Thoracic aorta (tissue), 2 donors: ENCODE measurements at places on chromosomes 5 and 9.

- DNase-seq = no peak
Measured at GRCh38 chr5:105752801-105753200, 1917.9 kb downstream of the EFNA5 start.

- no peak for DNase-seq
Measured at GRCh38 chr5:74892921-74893320, 26.7 kb upstream of the FAM169A start.

- DNase-seq = no peak
Measured at GRCh38 chr5:59079622-59080620, 497.0 kb downstream of the RAB3C start.

DNA sequence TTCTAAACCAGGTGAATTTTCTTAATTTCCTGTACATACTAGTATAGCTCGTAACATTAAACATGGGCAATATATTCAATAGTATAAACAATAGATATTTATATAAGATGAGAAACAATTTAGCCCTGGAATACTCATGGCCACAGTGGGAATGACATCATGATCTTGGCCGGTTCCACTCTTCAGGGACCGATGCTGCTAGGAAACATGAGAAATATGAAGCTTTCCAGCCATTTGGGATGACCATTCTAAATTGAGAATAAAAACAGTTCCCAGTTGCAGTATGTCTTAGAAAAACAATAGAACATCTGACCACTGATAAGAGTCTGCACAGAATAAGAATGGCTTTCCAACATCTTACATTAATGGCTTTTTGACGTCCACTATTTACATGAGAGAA, 33.3 kb upstream of the SLCO6A1 start:
- DNase-seq = no peak

GRCh38 chr9:21607576-21607975, 125.5 kb upstream of the IFNE start:
- DNase-seq = no peak

DNA sequence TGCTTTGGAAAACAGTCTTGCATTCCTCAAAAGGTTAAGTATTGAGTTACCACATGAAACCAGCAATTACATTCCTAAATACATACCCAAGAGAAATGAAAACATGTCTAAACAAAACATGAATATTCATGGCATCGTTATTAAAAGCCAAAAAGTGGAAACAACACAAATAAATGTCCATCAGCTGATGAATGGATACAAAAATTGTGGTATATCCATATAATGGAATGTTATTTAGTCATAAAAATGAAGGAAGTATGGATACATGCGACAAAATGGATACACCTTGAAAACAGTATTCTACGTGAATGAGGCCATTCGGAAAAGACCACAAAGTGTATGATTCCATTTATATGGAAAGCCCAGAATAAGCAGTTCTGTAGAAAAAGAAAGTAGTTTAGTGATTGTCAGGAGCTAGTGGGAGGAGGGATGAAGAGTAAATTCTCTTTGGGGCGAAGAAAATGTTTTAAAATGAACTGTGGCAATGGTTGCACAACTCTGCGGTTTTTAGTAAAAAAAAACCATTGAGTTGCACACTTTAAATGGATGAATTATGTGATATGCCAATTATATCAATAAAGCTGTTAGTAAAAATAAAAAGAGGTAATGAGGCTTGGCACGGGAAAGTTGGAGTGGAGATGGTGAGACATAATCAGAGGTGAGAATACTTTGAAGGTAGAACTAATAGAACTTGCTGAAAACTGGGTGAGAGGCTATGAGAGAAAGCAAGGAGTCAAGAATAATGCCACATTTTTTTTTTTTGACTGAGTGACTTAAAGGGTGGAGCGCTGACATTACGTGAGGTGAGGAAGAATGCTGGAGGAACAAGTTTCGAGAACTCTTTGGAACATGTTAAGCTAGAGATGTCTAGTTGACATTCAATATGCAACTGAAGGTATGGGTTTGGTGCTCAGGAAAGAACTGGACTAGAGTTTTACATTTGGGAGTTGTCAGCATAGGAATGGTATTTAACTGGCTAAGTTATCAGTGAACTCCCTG, 194.9 kb upstream of the ZNF608 start:
- no peak for DNase-seq

DNA sequence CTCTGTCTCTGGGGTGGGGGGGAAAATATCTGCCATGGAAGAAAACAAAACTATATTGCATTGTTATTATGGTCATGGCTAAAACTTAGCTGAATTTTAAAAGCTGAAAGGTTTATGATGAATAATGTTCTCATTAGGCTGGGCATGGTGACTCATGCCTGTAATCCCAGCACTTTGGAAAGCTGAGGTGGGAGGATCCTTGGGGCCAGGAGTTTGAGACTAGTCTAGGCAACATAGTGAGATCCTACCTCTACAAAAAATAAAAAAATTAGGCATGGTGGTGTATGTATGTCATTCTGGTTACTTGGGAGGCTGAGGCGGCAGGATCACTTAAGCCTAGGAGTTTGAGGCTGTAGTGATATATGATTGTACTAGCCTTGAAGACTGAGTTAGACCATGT, 44.5 kb downstream of the IPO11 start:
- DNase-seq = no peak

GRCh38 chr9:33131790-33132772, 35.1 kb downstream of the B4GALT1 start:
- no peak for DNase-seq

DNA sequence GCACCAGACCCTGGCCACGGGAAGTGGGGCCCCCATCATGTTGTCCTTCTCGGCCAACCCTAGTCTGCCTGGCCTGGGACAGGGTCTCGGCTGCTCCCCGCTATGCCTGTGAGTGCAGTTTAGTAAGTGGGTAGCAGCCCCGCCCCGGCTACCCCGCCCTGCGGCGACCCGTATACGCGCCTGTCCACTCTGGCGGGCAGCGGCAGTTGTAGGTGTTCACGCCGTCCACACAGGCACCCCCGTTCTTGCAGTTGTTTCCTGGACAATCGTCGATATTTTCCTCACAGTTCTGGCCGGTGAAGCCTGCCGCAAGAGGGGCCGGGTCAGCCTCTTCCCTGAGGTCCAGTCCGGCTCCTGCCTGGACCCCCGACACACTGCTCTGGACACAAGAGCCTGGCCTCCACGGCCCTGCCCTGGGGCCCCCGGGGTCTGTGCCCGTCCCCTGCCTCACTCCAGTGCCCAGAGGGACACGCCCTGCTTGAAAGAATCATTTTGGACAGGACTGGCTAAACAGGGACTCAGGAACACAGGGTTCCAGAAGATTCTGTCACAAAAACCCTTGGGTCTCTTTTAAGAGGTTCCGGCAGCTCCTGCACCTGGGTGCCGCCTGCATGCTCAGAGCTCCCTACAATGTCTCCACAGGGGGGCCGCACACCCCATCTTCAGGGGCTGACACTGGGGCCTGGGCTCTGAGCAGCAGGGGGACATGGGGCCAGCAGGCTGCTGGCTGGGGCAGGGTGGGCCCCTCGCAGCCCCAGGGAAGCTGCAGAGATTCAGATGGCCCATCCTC, 26.4 kb downstream of the NOTCH1 start:
- DNase-seq = no peak

DNA sequence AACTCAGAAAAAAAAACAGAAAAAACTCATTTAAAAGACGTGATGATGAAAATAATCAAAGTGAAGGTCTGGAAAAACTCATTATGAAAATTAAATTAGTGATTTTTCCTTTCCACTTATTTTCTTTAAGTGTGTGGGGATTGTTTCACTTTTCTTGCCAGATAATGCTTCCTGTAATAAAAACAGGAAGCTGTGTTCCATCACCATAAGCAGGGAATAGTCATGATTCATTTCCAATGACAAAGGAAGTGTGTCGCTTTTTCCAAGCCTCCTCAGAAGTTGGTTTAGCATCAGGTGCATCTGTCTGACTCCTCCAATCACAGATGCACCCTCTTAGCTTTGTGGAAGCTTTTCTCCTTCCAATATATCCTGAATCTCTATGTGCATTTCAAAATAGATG, 2068.7 kb downstream of the MAT2B start:
- no peak for DNase-seq

DNA sequence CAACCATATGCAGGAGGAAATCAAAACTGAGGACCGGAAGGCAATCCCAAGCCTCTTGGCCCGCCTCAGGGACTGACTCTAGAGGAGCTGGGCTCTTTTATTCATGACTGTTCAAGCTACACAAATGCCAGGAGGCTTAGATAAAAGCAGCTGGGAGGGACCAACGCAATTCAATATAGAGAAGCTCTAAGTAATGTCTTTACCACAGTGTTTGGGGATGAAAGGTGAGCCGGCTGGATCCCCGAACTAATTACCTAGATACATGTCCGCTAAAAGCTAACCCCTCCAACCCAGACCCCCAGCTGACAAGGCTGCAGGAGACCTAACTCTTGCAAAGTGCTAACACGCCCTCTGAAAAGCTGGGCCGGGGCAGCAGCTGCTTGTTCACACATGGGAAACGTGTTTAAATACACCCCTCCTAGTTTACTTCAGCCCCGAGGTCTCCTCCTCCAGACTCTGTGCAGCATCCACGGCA, 67.5 kb downstream of the TLE1 start:
- no peak for DNase-seq

DNA sequence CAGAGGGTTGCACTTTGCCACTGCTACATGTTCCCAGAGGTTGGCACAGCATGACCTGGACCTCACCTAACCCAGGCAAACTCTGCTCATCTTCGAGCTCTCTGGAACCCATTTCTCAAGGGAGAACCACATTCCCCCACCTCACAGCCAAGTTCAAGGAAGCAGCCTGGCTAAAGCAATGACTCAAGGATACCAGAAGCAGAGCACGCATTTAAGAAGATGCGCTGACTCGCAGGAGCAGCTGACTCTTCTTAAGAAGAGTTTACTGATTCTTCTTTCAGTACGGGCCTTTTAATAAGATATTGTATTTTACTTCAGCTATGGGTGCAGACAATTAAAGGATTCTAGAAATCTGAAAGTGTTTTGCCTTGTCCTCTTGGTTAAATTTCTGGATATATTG, 4.1 kb upstream of the SEMA5A start:
- no peak for DNase-seq

GRCh38 chr5:138438724-138439476, at the start of gene REEP2:
TSS of gene REEP2 (plus strand) at chr5:138439057. CDS start at chr5:138439209, 152 bp downstream.
- no peak for DNase-seq

DNA sequence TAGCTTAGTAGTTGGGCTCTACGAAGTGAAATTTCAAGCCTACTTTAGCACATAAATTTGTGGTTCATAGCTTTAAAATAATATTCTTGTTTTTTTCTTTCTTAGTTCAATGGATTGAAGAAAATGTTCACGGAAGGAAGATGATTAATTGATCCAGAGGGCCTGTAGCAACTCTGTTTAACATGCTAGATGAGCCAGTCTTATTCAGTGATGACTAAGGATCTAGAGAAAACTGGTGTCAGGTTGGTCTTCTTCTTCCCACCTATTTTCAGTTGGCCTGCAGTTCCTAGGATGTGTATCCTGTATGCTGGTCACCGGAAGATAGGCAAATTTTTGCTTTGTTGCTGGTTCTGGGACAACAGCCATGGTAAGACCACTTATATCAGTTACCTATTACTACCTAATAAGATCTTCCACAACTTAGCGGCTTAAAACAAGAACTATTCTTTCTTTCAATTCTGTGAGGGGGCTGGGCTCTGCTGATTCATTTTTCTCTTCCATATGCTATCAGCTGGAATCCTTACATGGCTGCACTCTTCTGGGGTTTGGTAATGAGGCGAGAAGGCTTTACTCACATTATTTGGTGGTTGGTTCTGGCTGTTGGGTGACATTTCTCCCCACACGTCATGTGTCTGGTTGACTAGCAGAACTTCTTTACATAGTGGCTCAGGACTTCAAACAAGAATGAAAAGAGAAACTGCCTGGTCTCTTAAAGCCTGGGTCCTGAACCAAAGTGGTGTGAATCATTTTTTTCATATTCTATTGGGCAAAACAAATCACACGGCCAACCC, 182.7 kb upstream of the ACTBL2 start:
- DNase-seq = no peak

DNA sequence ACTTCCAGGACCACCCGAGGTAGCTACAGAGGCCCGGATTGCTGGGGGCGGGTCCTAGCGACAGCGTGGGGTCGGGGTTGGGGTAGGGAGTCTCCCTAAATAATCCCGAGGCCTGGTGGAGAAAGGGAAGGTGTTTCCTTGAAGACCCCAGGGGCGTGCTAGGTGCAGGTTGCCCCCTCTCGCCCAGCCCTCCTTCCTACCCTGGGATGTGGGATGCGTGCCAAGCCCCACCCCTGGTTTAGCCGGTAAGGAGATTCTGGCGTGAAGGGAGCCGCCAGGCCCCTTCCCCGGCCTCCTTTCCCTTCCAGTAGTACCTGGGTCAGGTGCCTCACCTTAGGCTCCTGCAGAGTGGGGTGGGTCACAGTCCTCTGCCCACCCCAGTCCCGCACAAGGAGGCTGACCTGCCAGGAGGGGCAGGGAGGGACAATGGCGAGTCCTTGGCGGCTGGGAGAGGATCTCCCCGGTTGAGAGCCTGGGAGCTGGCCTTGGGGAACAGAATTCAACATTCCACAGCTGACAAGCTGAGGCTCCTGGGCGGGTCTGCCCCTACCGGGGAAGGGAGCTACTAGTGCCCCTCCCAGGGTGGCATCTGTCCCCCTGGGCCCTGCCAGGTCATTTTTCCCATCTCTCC, 674 bp downstream of the TSPAN17 start:
- DNase-seq = no peak

DNA sequence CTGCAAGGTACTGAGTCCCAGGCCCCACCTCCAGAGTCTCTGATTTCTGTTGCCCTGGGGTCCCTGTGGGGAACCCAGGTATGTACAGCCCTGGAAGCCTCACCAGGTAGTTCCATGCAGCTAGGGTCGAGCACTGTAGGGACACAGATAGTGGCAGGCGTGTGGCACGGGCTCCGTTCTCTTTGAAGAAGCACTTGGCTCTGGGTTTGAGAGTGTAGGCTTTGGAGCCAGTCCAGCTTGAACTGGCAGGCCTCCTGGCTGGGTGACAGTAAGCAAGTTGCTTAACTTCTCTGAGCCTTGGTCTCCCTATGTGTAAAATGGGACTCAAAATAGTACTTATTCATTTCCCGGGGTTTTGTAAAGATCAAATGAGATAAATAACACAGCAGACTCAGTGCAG, 5.6 kb downstream of the OLFM1 start:
- no peak for DNase-seq

DNA sequence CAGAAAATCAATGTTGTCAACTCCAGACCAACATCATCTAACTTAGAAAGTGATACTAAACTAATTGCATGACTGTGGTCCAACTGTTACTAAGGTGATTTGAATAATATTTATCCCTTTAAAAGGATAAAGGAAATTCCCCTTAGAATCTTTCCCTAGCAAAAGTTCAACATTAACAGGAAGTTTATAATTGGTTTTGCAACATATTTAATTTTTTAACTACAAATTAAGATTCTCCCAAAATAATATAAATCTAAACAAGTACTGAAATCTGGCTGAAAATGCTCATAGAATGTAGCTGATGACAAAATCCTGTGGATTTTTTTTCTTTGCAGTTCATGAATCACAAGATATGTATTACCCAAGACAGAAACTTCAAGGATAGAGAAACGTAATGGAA, 151.4 kb downstream of the LPAR1 start:
- no peak for DNase-seq

- no peak for DNase-seq
Measured at GRCh38 chr9:78363221-78363620, 66.3 kb downstream of the PSAT1 start.

GRCh38 chr5:145887976-145888574, 15.3 kb upstream of the GRXCR2 start:
- no peak for DNase-seq

GRCh38 chr5:64682608-64683007, 7.7 kb upstream of the SHISAL2B start:
- DNase-seq = no peak
